ENCODE measurements at places on chromosomes 16 and 17. TPM values are rescaled to one million over a fixed set of nuclear protein-coding genes. Genes with fewer than 3 reads are reported as not detected.

DNA sequence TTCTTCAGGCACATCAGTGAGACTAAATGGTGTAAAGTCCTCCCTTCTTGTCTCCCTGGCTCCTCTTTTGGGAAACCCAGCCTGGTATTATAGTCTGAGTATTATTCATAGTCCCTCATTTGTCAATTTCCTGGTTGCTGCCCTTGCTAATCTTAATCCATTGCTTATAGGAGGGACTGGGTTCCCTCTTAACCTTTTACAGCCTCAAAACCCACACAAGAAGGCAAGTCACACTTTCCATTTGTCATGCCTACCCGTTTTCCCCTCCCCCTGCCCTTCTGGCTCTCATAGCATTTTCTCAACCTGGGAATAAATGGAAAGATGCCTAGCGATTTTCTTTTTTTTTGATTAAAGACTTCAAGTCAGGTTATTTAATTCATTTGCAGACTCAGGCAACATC lies 124.8 kb downstream of the MAP2K6 start:
- no peak for DNase-seq

Gene CCL7
- total RNA-seq, result not detected

Gene KRTAP1-5
- not detected for total RNA-seq

DNA sequence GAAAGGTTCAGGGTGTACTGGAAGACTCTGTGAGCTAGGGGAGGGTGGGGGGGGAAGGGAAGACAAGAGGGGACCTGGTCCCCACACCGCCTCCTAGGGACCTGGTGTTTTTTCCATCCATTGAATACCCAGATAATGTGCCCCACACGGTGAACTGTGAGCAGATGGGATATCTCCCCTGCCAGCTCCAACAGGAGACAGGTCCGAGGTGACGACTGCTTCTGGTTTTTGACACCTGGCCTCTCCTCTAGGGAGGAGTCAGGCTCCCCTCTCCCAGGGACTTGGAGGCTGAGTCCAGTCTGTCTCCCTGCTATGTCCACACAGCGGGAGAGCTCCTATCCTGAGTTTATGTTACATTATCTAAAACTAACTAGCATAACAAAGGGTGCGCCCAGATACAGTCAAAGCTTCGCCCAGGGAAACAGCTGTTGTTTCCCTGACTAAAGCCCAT lies 1.8 kb downstream of the MARVELD3 start:
- DNase-seq, result no peak

Gene AURKB
- 1.0 TPM for total RNA-seq

DNA sequence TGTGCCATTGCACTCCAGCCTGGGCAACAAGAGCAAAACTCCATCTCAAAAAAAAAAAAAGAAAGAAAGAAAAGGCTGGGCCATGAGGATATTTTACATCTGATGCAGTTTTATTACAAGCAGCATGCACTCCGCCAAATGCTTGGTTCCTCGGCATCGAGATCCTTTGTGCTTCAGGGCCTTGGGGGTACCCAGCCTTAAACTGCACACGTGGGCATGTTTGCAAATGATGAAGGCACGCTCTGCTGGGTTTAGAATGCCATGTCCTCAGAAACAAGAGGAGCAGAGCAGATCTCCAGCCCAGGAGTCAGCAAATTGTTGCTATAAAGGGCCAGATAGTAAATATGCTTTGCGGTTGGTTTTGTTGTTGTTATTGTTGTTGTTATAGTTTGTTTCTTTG lies 153.2 kb downstream of the KATNIP start:
- DNase-seq, result no peak

Gene KRT39
- total RNA-seq, result not detected

- DNase-seq, result no peak
Measured at GRCh38 chr17:45581860-45582259, 91.3 kb upstream of the PLEKHM1 start.

DNA sequence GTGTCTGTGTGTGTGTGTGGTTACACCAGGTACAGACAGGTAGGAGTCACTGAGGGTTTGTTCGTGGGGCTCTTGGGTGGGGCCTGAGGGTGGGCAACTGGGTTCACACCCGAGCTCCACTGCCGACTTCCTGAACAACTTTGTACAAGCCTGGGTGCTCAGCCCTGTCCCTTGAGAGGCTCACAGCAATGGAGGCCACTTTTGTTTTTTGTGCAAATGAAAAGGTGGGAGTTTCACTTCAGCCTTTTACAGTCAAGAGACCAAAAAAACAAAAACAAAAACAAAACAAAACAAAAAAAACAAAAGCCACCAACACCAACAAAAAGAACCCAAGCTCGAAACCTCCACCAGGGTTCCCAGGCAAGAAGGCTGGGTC lies 2.4 kb downstream of the RHBDF2 start:
- DNase-seq, result no peak

DNA sequence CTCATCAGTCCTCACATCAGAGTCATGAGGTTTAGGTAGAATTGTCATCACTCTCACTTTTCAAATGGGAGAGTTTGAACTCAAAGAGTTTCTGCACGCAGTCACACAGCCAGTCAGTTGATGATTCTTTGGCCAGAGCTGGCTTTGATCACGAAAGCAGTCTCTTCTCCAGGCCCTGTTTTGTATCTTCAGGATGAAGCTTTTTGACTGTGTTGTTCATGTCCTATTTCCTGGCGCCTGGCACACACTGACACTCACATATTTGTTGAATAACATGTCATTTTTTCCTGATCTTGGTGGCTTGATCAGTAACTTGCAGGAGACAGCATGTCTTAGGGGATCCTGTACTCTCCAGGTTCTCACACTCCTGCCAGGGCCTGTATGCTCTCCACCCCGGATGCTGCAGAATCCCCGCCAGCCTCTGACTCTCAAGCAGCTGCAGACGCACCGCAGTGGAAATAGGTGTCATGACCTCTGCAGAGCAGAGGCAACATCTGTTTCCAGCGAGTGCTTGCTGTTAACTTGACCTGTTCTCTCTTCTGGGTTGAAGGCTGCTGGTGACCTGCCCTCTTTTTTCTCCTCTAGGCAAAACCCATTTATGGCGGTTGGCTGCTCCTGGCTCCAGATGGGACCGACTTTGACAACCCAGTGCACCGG lies 33.0 kb downstream of the MPRIP start:
- no peak for DNase-seq

DNA sequence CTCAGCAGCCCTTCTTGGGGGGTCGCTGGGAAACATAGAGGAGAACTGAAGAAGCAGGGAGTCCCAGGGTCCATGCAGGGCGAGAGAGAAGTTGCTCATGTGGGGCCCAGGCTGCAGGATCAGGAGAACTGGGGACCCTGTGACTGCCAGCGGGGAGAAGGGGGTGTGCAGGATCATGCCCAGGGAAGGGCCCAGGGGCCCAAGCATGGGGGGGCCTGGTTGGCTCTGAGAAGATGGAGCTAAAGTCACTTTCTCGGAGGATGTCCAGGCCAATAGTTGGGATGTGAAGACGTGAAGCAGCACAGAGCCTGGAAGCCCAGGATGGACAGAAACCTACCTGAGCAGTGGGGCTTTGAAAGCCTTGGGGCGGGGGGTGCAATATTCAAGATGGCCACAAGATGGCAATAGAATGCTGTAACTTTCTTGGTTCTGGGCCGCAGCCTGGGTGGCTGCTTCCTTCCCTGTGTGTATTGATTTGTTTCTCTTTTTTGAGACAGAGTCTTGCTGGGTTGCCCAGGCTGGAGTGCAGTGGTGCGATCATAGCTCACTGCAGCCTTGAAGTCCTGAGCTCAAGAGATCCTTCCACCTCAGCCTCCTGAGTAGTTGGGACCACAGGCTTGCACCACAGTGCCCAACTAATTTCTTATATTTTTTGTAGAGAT lies 3.4 kb downstream of the STH start:
- DNase-seq, result peak; percentile 32

Gene CCDC154
- total RNA-seq, result not detected

GRCh38 chr17:55598495-55598894 lies 87.2 kb upstream of the SMIM36 start:
- DNase-seq, result no peak

GRCh38 chr17:14228903-14229302 lies 7.8 kb downstream of the CDRT15 start:
- no peak for DNase-seq

DNA sequence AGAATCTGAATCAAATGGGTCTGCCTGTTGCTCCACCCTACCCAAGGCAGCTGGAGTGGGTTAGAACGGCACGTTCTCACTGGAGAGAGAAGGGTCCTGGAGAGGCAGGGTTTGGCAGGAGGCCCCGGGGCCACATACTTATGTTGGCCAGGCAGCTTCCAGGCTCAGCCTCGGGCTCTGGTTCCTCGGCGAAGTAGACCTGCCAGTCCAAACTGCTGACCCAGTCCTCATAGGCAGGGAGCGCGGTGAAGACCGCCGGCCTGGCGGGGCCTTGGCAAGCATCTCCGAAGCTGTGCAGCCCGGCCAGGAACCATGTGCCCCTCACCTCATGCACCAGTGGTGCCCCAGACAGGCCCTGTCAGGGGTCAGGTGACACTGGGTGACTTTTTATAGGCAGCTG lies 4.8 kb downstream of the PRSS53 start:
- DNase-seq, result no peak

Gene KRTAP17-1
- total RNA-seq, result not detected

- DNase-seq, result no peak
Measured at GRCh38 chr16:10408824-10409381, 23.0 kb downstream of the ATF7IP2 start.

All from renal cortical epithelial cell (primary cell).